ENCODE measurements at places on chromosomes 7 and 10.

DNA sequence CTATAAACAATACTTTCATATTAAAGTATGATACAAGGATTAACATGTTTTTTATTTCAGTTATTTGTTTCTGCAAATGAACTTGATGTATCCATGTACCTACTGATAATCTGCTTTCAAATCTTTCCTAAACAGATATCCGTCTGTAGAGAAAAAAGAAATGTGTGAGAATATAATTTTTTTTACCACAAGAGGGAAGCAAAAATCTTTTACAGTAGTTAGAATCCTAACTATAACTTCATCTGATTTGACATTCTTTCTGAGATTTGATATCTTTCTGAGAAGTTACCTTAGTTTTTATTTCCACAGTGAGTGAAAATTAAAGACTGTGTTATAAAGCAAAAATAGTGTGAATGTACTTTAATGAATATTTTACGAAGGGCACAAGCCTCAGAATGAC, 203.9 kb upstream of the PCLO start:
- DNase-seq = no peak

DNA sequence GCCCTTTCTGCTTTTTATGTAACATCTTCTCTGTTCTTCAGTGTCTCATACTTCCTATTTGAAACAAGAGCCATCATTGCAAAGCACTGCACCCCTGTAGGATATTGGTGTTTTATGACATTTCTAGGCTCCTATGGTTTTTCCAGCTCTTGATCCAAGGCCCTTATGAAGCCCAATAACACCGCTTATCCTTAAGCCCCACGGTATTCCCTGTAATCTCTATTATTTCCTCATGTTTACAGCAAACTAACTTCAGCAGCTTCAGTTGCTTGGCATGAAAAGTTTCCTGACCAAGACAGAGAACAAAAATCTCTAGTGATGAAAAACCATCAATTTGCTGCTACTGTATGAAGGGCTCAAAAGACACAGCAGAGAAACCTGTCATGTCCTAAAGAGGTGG, 34.1 kb upstream of the TES start:
- no peak for DNase-seq

DNA sequence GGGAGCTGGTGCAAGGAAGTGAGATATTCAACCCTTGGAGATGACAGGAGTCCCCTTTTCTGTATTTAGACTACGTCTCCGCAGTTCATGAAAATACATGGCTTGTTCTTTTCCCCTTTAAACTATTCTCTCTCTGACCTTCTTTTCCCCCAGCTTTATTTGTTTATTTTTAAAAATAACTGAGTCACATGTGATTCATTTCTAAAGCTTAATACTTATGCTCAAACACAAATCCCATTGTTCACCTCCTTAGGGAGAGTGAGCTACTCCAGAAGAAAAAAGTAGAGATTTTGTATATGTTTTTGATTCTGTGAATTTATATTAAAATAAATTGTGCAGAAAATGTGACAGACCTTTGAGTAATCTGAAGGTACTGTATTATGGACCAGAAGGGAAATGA, 35.9 kb upstream of the FZD1 start:
- no peak for DNase-seq

DNA sequence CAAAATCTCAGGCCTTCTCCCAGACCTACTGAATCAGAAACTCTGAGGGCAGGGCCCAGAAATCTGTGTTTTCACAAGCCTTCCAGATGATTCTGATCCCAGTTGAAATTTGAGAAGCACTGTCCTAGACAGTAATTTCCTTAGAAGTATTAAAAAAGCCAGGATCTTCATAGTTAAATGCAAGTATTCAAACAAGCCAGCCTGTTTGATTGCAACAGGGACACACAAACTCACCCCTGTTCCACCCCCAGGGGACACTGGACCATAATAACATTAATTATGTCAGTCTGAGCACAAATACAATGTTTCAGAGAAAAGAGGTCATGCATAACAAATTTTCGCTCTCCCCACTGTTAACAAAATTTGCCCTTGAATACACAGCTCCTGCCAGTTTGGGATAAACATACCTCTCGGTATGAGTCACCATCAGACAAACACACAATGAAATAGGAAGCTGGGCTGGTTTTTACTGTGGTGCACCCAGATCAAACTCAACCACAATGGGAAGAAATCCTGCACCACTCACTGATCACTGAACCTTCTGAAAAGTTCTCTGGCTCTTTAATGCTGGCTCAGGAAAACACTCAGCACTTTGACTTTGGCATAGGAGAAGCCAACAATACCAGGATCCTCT, 34.3 kb downstream of the ABLIM1 start:
- no peak for DNase-seq

DNA sequence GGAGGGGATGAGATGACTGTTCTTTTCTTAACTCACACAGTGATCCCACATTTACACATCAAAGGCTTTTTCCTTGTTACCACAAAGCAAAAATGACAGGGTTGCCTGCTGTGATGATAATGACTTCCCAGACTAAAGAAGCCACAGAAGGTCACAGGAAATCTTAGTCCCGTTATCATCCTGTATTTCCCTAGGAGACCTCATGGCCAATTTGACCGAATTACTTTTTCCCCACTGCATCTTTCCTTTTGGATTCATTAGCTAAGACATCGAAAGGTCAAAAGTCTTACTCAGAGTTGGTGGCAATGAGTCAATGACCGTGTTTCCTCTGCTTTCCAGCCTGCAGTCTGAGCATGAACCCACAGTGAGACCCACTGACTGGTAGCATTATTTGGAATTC, 130.1 kb upstream of the INHBA start:
- DNase-seq = no peak
